Dermis microvascular lymphatic vessel endothelial cell (primary cell): ENCODE measurements at places on chromosomes 12 and 14.
A peak's percentile ranks its signal among the peaks of the same experiment; 100 is the strongest.

DNA sequence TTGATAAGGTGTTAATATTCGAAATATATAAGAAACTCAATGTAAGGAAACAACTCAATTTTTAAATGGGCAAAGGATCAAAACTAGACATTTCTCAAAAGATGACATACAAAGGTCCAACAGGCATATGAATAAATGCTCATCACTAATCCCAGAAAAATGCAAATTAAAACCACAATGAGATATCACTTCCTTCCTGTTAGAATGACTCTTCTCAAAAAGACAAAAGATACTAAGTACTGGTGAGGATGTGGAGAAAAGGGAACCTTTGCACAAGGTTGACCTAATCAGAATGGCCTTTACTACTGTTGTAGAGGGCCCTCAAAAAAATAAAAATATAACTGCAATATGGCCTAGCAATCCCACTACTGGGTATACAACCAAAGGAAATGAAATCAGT is 383.4 kb downstream of the KCNH5 start:
- DNase-seq, result no peak

DNA sequence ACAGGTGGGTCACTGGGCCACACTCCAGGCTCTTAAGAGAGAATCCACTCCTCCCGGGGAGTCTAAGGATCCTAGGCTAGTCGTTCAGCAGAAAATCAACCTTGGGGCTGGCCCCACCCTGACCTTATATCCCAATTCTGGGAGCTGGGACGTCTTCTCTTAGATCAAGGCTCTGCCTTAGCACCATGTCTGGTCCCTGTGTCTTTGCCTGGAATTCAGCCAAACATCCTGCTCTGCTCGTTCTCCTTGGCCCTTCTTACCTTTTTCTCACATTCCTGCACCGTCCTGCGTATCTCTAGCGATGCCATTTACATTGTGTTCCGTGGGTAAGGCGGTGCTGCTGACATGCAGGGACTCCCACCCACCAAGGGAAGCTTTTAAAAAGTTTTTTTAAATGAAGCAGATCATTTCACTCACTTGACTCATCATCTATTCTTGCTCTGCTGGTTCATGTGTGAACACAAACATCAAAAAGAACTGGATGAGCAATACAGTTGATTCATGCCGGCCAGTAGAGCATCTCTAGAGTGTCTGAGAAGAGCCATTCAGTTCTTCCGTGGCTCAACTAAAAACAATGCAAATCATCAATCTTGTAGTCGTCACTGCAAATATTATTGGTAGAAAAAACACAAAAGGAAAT is 50.2 kb downstream of the KCNK13 start:
- no peak for DNase-seq

DNA sequence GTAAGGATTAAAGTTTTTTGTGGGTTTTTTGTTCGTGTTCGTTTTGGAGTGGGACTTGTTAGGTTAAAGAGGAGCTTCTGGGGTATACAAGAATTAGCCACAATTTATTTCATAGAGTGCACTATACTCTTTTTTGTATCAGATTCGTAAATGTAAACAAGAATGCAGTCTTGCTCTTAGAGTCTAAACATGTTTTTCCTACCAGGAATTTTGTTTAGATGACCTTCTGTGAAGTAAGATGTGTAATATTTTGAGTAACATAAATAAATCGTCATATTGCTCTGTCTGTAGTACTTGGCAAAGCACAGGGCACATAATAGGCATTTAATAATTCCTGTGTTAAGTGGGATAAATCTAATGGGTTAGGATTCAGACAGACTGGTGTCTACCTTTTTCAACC is 9.6 kb downstream of the CNOT2 start:
- DNase-seq, result no peak

DNA sequence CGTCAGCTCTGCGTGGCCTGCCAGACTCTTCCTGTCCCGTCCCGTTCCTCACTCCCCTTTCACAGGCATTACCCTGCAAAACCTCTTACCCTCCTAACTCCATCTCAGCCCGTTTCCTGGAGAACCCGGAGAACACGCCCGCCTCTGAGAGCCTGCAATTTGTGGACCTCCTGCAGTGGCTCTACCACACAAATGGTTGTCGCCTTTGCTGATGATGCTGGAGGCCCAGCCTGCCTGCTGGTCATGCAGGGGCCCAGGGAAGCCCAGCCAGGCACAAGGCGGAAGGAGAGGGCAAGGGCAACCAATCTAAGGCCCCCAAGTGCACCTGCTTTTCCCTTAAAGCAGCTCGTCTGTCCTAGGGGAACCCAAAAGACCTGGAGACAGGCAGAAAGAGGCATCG is 22.5 kb downstream of the RFLNA start:
- no peak for DNase-seq

DNA sequence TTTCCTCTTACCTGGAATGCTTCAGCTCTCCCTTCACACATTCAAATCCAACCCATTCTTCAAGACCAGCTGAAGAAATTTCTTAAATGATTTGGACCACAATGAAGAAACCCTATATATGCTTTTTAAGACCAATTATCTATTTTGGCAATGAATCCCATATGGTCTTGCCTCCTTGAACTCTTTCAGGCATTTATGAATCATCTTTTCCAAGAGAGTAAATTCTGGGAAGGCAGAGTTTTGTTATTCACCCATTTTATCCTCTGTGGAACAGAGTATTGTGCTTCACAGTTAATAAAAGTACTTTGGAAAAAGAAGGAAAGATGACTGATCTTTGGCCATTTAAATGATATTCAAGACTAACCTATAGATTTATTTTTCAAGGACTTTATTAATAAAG is 14.0 kb downstream of the GIT2 start:
- no peak for DNase-seq

- no peak for DNase-seq
These were observed 171.2 kb downstream of the FOXN3 start for GRCh38 chr14:89245802-89246201.

GRCh38 chr14:99955826-99956455 is 109.3 kb upstream of the EVL start:
- no peak for DNase-seq

- no peak for DNase-seq
These were observed 4.5 kb downstream of the PGF start for GRCh38 chr14:74950795-74951442.

DNA sequence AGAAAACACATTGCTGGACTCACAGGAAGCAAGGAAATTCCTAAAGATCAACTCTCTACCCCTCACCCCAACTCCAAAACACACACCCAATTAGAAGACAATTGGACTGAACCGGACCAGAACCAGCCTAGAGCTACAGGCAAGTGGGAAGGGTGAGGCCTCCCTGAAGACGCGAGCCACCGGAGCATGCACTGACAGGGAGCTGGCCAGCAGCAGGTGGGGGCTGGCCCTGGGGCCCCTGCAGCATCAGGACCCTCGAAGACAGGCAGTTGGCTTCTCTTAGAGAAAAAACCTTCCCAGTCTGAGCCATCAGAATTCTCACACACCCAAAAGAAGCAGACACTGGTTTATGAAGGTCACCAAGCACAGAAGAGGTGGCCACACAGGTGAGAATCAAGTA is 209.5 kb upstream of the DIO3 start:
- DNase-seq, result no peak

DNA sequence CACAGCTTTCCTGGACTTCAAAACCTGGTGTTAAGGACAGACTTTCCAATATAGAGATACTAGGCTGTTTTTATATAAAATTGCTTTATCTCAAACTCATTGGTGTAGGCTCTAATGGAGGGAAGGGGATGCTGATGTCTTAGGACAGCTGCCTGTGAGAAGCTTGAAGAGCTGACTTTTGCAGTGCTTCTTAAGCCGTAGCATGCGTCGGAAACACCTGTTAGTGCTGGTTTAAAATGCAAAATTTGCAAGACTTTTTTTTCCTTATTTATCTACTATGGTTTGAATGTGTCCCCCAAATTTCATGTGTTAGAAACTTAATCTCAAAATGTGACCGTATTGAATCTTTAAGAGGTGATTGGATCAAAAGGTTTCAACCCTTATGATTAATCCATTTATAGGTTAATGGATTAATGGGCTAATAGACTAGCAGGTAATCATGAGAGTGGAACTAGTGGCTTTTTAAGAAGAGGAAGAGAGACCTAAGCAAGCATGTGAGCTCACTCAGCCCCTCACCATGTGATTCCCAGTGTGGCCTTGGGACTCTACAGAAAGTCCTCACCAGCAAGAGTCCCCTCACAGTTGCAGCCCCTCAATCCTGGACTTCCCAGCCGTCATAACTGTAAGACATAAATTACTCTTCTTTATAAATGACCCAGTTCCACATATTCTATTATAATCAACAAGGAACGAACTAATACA is 60.9 kb upstream of the FUT8 start:
- no peak for DNase-seq

DNA sequence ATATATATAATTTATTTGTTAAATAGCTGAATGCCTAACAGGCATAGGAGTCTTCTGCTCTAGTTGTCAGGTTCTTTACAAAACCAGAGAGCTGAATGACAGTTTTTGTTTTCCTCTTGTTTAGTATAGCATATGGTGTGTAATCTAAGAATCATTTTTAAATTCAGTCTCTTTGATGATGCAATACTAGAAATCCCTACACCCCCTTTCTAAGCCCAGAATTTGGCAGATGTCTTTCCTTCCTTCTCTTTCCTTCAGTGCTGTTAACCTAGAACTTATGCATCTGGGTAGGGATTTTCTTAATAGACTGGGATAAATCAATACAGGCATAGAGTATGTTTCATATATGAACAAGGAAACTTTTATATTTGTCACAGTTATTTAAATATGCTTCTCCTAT is 198.1 kb downstream of the KCNH5 start:
- DNase-seq, result no peak

GRCh38 chr12:78703820-78704525 is 160.6 kb upstream of the SYT1 start:
- DNase-seq, result peak; percentile 88
